HS-5 (cell line): ENCODE measurements at places on chromosomes 2 and 18.
A peak's percentile ranks its signal among the peaks of the same experiment; 100 is the strongest.

DNA sequence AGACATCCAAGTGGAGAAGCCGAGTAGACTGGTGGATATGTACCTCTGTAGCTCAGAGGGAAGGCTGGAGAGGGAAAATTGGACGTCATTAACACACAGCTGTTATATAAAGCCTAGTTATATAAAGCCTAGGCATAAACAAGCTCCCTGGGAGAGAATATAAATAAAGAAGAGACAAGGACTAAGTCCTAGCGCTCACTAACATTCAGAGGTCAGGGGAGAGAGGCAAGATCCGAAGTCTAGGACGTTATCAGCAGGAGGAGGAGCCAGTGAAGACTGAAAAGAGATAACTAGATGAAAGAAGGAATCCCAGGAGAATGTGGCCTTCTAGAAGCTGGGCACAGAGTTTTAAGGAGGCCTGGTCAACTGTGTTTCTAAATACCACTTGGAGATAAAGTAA, 55.3 kb downstream of the NOL10 start:
- DNase-seq, result no peak

DNA sequence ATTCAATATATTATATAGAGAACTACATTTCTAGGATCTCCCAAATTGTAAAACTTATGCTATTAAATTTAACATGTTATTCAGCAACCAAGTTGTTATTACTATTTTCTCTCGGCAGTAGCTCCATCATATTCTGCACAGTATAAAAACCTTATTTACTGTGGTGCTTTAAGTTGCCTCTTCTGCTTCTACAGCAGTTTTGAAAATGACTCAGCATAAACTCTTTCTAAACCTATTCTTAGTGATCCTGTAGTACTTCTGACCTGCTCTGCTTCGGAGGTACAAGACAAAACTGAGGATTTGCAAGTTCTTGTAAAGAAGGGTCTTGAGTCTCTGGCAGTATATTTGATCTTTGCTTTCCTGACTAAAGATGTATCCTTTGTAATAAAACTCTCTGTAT, 567.2 kb downstream of the TMX3 start:
- DNase-seq, result no peak

DNA sequence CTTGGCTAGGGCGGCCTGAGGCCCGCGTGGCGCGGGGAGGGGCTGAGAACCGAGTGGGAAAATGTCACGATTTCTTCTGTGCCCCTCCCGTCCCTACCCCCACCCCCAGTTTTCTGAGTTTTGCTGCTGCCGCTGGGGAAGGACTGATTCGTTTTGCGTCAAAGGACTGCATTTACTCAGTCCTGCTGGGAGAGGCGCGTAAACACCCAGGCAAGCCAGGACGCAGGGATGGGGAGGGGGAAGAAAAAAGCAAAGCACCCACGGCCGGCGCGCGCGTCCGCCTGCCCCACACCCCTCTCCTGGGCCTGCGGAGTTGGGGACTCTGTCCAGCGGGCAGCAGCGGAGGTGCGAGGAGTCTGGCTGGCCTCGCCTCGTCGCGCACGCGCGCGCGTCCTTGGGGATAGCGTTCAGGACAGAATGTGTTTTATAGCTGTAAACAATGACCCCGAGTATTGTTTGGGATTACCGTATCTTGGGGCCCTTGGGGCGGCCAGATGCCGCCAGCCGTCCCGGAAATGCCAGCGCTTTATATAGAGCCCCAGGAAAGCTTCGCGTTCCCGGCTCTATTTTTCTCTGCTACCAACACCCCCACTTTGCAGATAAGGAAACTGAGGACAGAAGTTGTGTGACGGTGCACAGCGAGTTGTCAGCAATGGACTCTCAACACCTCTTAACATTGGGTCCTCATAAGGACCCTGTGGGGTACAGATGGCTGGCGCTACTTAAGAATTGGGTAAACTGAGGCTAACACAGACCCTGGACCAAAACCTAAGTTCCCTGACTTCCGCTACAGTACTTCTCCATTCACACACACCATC, 1.7 kb upstream of the FOSL2 start:
- peak; percentile 69 for DNase-seq

DNA sequence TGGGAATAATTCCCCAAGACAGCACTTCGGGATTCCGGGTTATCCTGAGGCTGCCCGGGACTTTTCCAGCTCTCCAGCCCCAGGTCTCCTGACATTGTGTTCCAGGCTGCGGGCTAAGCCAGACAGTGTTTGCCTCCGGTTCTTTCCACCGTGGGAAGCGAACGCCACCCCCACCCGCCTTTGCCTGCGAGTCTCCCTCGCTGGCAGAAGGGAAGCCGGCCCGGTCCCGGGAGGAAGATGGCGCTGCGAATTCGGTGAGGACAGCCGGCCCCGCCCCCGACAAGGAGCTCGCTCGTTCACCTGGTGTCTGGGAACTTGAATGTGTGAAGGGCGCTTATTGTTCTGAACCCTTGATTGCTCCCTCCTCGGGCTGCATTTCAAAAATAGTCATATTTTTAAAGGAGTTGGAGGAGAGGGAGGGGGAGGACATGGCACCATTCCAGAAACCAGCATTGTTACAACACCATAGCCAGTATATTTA, 2.9 kb downstream of the LRATD1 start:
- DNase-seq, result peak; percentile 33

- no peak for DNase-seq
Observed at GRCh38 chr2:70906439-70907005, 29.2 kb upstream of the ATP6V1B1 start.

GRCh38 chr2:190879474-190880377, 895 bp upstream of the GLS start:
- DNase-seq, result no peak

DNA sequence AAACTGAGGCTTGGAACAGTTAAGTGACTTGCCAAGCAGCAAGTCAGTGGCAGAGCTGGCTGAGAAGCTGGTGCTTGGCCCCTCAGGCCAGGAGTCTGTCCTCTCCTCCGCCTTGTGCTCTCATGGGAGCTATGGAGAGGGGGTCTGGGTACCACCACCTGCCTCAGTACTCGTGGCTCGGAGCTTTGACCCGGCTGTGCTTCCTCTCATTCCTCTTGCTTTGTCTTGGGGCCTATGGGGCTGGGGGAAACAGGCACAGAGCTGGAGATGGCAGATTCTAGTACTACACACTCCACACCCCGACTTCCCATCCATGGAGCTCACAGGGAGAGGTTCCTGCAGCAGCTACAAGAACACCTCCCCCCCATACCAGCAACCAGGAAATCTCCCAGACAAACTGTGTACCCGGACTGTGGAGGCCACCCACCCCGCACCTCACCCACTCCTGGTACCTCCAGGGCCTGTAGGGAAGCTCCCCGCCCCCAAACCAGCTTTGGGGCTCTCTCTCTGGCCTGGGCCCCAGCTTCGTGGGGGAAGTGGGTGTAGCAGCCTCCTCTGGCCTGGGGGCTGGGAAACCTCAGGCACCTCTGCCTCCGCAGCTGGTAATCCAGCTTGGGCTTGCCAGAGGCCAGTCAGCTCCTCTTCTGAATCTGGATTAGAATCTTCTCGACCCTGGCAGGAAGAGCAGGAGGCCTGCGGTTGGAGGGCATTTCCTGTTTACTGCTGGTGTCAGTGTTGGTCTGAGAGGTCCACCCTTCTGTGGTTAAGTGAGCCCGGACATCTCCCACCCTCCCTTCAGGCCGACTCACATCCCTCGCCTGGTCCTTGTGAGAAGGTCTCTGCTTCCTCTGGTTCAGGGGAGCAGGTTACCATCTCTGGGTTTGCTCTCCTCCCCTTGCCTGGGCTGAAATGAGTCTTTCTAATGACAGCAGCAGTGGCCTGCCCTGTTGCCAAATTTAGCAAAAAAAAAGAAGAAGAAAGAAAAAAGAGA, 22.3 kb upstream of the RHOB start:
- DNase-seq, result peak; percentile 73

GRCh38 chr2:129923265-129924091, 56.0 kb upstream of the RAB6C start:
- DNase-seq, result no peak

DNA sequence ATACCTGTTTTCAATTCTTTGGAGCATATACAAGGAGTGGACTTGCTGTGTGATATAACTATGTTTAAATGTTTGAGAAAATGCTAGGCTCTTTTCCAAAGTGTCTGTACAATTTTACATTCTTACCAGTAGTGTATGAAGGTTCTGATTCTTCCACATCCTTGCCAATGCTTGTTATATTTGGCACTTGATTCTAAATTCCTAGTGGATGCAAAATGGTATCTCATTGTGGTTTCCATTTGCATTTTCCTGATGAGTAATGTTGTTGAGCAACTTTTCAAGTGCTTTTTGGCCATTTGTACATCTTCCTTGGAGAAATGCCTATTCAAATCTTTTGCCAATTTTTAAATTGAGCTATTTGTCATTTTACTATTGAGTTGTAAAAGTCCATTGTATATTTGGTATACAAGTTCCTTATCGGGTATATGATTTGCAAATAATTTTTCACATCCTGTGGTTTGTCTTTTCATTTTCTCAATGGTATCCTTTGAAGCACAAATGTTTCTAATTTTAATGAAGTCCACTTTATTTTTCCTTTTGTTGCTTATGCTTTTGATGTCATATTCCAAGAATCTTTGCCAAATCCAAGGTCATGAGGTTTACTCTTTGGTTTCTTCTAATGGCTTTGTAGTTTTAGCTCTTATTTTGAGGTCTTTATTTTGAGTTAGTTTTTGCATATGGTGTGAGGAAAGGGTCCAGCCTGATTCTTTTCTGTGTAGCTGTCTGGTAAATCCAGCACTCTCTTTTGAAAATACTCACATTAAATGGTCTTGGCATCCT, 33.2 kb upstream of the CWC22 start:
- DNase-seq, result peak; percentile 98

DNA sequence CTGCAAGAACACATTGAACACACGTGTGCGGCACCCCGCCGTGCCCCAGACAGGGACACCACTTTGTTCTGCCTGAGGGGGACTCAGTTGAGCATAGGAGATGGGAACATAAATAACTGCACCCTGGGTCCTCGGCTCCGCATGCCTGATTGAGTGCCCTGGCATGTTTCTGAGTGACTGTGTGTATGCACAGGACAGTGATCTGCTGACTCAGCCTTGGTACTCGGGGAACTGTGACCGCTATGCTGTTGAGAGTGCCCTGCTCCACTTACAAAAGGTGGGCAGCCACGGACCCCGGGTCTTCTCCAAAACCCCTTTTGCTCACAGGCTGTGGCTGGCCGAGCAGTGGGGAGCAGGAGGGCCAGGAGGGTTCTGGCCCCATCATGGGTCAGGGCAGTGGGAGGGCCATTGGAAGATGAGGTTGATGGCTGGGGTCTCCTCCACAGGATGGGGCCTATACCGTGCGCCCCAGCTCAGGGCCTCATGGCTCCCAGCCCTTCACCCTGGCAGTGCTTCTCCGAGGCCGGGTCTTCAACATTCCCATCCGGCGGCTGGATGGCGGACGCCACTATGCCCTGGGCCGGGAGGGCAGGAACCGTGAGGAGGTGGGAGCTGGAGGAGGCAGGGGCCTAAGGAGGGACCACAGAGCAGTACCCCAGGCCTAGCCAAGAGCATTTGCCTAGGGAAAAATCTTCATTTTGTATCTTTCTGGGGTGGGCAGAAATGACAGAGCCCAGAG, 16.9 kb downstream of the SH2D6 start:
- DNase-seq, result no peak

- no peak for DNase-seq
Observed at GRCh38 chr2:10052216-10052615, 8.9 kb downstream of the KLF11 start.

- DNase-seq, result no peak
Observed at GRCh38 chr18:62524440-62525200, 1.8 kb downstream of the ZCCHC2 start.

GRCh38 chr2:217899231-217900009, 103.4 kb downstream of the TNS1 start:
- DNase-seq, result peak; percentile 38

DNA sequence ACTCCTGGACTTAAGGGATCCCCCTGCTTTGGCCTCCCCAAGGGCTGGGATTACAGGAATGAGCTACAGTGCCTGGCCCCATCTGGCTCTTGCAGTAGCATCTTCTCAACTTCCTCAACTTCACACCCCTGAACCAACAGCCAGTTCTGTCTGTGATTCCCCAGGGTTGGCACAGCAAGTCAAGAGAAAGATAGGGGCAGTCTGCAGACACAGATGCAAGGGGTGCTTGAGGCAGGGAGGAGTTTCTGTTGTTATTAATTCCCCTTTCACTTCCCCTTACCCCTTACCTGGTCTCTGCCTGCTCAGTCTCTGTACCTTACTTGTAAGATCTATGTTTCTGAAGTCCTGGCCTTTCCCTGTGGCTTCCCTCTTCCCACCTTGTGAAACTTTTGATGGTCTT, 54.1 kb upstream of the MEX3C start:
- DNase-seq, result no peak

- no peak for DNase-seq
Observed at GRCh38 chr2:15666861-15667808, 75.5 kb downstream of the DDX1 start.

DNA sequence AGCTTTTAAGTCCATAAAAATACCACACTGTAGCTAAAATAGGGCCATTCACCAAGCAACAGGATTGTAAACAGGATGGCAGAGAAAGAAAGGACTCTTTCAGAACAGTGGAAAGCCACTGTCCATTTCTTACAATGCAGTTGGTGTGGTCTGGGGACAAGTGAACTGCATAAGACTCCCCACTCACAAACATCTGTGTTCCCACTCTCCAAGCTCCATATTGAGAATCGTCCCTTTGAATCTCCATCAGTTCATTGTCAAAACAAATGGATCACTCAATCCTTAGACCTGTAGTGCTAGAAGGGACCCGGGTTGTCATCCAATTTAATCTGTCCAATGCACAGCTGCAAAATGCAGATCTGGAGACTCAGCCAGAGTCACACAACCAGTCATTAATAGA, 347.4 kb upstream of the KLHL29 start:
- no peak for DNase-seq

DNA sequence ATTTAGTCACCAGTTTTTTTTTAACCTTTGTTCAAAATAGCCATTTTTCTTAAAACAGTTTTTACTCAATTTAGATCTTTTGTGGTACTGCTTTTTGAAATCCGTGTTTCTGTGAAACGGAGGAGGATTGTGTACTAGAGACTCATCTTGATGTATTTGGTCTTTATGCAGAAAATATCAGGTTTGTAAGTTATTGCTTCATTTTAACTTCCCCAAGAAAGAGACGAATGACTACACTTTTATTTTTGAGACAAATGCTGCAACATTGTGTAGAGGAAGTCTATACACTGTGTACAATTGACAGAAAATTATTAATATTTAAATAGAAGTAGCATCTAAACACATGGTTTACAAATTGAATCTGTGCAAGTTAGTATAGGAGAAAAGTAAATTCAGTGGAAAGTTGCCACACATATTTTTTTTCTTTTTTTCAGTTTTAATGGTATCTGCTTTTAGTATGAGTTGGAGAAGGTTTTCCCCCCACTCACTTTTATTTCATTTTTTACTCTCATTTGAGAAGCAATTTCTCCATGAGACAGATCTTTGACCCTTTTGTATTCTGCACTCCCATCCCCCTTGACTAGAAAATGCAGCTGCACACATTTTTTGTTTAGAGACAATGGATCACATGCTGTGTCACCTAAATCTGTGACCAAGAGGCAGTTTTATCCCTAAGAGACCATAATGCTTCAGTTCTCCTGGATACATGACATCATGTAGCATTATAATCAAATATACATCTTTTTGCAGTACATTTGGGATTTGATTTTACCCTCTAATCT, 200.8 kb upstream of the STON1 start:
- no peak for DNase-seq

- no peak for DNase-seq
Observed at GRCh38 chr2:42742740-42743658, 20.9 kb downstream of the OXER1 start.
